Stimulated activated CD8-positive, alpha-beta memory T cell treated with anti-CD3 and anti-CD28 coated beads, Interleukin-12 subunit alpha, Interleukin-12 subunit beta, amount 100 ng/mL, for 1 hour (primary cell): ENCODE measurements at places on chromosomes 13 and 19.

DNA sequence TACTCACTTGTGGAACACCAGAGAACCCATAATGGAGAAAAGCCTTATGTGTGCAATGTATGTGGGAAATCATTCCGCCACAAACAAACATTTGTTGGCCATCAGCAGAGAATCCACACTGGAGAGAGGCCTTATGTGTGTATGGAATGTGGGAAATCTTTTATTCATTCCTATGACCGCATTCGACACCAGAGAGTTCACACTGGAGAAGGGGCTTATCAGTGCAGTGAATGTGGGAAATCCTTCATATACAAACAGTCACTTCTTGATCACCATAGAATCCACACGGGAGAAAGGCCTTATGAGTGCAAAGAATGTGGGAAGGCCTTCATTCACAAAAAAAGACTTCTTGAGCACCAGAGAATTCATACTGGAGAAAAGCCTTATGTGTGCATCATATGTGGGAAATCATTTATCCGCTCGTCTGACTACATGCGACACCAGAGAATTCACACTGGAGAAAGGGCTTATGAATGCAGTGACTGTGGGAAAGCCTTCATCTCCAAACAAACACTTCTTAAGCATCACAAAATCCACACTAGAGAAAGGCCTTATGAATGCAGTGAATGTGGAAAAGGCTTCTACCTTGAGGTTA, 10.9 kb downstream of the ZNF549 start:
- no peak for DNase-seq

- no peak for DNase-seq
Measured at GRCh38 chr13:59510386-59510785, 653.3 kb downstream of the DIAPH3 start.

GRCh38 chr13:78608688-78609463, 5.5 kb upstream of the POU4F1 start:
- DNase-seq: no peak

DNA sequence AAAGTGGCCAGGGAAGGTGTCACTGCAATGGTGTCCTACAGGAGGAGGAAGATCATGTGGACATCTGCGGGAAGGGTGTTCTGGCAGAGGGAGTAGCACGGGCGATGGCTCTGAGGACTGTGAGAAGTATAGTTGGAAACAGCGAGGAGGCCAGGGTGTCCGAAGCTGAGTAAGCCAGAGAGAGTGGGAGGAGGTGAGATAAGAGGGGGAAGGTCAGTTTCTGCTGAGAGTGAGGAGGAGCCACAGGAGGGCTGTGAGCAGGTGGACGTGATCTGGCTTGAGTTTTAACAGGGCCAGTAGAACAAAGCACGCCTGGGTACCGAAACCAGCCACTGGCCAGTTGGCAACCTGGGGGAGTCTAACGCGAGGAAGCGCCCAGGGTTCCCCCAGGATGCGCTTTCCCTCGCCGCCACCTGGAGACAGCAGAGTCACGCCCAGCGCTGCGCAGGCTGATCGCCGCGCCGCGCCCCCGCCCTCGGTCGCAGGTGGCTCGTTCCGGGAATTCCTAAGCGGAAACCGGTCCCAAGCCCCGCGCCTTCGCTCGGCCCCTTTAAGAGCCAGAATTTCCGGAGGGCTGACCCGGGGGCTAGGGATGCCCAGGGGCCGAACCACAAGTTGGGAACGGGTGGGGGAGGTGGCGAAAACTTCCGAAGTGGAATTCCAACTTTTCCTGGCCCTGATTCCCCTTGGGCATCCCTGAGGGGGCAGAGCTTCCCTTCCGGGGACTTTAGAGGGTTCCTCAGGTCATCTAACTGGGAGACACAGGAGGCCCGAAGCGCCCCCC, 1.1 kb upstream of the LSR start:
- peak; percentile 38 for DNase-seq

- no peak for DNase-seq
Measured at GRCh38 chr13:38582133-38582532, 104.7 kb upstream of the FREM2 start.

DNA sequence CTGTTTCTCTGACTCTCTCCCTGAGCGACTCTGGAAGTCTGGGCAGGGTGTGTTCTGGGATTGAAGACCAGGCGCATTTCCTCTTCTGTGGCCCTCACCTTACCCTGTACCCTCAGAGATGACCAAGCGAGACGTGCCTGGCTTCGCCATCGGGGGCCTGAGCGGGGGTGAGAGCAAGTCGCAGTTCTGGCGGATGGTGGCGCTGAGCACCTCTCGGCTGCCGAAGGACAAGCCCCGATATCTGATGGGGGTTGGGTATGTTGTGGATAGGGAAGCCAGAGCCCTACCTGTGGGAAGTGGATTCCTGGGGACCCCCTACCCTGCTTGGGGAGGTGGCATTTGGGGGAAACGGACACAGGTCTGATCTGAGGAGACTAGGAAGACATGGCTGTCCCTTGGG, 5.8 kb upstream of the DNM2 start:
- no peak for DNase-seq

DNA sequence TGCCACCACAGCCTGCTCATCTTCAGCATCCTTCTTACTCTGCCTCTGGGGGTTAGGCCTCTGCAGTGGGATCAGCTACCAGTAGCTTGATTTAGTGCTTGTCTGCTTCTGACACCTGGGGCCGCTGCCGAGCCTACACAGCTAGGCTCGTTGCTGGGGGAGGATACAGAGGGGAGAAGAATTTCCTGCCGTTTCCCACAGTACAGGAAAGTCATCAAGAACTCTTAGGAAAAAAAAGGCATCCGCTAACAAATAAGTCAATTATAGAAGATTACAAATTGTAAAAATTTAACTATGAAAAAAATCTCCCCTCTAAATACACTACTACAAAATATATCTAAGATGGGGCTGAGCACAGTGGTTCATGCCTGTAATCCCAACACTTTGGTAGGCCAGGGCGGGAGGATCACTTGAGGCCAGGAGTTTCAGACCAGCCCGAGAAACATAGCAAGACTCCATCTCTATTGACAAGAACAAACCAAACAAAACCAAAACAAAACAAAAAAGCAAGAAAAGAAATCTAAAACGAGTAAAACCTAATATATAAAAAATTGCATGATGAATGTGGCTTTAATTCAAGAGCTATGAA, 26.7 kb downstream of the LATS2 start:
- no peak for DNase-seq

DNA sequence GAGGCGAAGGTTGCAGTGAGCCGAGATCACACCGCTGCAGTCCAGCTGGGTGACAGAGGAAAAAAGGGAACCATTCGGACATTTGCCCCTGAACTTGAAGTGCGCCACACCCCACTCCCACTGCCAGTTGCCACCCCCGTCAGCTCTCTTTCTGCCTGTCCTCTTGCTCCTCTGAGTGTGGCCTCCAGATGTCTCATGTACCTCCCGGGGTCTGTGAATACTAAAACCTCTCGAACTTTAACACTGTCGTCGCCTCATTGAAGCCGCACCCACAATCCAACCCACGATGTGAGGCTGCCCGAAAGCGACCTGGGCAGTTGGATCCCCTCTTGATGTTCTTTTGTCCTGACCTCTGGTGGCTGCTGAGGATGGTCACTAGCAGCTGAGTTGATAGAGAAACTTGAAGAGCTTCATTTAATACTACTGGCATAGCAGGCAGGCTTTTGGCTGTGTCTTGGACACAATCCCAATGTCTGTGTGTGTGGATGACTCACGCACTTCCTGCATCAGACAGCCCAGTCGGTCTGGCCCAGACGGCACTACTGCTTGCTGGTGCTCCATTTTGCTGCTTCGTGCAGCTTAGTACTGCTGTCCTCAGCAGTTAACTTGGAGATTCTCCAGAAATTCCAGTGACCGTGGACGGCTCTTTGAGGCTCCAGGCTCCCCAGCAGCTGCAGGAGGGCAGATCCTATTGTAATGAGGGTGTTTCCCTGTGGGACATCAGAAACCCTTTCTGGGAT, 4.2 kb downstream of the FPR3 start:
- no peak for DNase-seq

DNA sequence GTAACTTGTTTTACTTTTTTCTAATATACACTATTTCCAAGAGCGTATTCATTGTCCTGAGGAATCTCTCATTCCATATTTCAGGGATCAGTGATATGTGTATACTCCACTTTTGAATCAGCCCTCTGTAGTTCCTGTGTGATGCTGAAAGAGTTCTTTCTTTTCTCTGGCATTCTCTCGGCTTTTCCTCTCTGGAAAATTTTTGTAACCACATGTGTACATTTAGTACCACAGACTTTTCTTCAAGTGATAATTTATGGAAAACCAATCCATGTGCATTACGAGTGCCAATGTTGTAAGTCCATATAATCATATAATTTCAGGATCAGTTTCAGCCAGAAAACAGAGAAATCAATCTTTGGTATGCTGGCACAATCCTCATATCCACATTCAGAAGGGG, 102.2 kb upstream of the MBNL2 start:
- no peak for DNase-seq

GRCh38 chr19:5436106-5436947, 18.9 kb upstream of the ZNRF4 start:
- DNase-seq: no peak

GRCh38 chr13:36981156-36981743, 17.9 kb downstream of the ALG5 start:
- DNase-seq: no peak
